Esophagus squamous epithelium (tissue), 5 donors: ENCODE measurements at places on chromosomes 13 and 19.

- DNase-seq: no peak
Observed at GRCh38 chr13:33316890-33317289, 31.3 kb upstream of the STARD13 start.

- DNase-seq: no peak
Observed at GRCh38 chr13:42478531-42479156, 95.3 kb upstream of the TNFSF11 start.

DNA sequence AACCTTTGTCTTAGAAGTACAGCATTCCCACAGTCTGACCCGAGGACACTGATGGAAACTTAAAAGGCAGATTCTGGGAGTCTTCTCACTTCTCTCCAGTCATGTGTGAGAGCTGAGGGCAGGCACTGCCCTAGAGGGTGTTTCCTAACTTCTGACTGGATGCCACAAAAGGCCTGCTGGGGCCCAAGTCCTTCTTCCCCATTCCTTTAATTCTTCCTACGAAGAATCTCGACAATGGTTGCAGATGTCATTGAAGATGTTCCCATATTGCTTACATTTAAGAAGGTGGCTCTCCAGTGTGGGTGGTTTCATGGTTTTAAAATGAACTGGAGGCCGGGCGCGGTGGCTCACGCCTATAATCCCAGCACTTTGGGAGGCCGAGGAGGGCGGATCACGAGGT is 27.4 kb upstream of the ZNF564 start:
- no peak for DNase-seq

- DNase-seq: no peak
Observed at GRCh38 chr13:61728471-61728870, 312.8 kb upstream of the PCDH20 start.

GRCh38 chr13:112067871-112068539 is 1.1 kb downstream of the SOX1 start:
- DNase-seq: no peak

DNA sequence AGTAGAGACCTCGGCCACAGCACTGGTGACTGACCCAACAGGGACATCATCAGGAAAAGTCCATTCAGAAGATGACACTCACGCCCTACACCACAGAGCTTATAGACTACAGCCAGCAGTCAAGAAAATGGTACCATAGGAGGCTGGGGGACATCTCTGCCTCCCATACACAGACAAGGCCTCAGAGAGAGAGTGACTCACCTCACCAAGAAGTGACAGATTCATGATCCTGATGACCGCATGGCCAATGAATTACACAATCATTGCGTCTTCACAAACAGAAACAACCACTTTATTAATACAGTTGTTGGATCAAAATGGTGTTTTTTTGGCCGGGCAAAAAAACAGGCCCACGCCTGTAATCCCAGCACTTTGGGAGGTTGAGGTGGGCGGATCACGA is 260.8 kb upstream of the TSHZ3 start:
- DNase-seq: no peak

DNA sequence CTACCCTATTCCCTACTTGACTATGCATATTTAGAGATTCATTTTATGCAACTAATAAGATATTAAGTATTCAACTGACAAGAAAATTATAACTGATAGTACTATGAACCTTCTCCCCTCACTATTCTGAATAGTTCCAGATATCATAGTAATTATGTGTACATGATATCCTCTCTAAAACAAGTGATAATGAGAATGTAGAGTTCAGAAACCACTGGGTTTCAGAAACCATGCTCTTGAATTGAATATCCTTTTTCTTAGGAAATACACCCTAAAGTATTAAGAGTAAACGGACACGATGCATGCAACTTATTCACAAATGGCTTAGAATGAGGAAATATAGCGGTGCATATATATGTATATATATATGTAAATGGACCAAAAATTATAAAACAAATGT is 160.9 kb downstream of the TBC1D4 start:
- no peak for DNase-seq

GRCh38 chr13:66266348-66266747 is 963.8 kb downstream of the PCDH9 start:
- no peak for DNase-seq

- DNase-seq: no peak
Observed at GRCh38 chr19:14563989-14564651, 7.7 kb downstream of the NDUFB7 start.

DNA sequence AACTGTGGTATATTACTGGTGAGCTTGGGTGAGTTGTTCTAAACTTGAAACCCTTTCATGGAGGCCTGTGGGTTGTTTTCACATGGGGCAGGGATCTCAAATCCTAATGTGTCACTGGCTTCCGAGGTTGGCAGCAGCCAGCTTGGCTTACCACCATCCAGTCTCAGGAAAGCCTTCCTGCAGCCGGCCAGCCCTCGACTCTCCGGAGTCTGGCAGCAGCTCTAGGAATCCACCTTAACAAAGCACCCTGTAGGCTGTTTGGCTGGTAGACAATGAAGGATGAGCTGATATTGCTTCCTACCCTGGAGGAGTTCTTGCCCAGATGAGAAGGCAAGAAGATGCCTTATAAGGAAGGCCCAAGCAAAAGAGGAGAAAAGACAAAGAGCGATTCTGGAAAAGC is 188.3 kb downstream of the KLF12 start:
- no peak for DNase-seq

DNA sequence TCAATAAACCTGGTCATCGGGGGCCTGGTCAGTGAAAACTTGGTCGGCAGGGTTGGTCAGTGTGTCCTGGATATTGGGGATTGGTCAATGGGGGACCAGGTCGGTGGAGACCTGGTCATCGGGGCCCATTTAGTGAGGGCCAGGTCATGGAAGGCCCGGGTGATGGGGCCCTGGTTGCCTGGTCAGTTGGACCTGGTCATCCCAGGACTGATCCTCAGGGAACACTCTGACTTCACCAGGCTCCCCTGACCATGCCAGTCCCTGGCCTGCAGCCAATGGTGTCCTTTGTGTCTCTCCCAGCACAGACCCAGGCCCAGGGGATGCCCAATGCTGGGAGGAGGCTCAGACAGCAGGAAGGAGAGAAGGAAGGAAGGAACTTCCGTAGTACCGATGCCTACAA is 42.1 kb upstream of the TPM4 start:
- no peak for DNase-seq

GRCh38 chr13:71721104-71721503 is 145.9 kb downstream of the DACH1 start:
- DNase-seq: no peak

GRCh38 chr19:1657746-1658145 is 5.3 kb upstream of the TCF3 start:
- DNase-seq: no peak

DNA sequence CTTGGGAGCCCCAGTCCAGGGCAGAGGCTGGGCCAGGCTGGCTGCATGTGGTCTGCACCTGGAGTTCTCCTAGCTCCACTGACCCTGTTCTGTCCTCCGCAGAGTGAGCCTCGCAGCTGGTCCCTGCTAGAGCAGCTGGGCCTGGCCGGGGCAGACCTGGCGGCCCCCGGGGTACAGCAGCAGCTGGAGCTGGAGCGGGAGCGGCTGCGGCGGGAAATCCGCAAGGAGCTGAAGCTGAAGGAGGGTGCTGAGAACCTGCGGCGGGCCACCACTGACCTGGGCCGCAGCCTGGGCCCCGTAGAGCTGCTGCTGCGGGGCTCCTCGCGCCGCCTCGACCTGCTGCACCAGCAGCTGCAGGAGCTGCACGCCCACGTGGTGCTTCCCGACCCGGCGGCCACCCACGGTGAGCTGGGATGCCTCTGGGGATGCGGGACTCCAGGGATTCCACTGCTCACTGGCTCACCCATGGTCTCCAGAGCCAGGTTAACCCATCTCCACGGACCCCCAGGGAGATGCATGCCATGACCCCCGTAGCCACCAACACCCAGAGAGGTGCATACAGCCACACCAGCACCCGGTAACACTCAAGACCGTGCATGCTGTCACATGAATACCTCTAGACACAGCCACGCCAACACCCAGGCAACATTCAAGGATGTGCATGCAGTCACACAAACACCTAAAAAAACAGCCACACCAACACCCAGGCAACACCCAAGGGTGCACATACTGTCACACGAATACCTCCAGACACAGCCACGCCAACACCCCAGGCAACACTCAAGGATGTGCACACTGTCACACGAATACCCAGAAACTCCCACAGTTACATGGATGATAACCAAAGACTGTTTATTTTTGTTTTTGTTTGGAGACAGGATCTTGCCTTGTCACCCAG is 8.2 kb downstream of the PKN1 start:
- no peak for DNase-seq

- no peak for DNase-seq
Observed at GRCh38 chr19:5126498-5127223, 157.7 kb downstream of the KDM4B start.

DNA sequence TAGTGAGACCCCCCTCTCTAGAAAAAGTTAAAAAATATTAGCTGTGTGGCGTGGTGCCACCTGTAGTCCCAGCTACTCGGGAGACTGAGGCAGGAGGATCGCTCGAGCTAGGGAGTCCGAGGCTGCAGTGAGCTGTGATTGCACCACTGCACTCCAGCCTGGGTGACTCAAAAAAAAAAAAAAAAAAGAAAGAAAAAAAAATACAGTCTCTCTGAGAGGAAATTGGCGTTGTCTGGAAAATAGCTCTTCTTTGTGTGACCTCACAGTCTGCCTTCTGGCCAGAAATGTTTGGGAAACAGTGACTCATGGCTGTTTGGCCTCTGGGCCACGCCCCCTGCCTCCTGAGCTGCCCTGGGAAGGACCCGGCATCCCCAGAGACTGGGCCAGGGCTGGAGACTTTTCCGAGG is 10.7 kb downstream of the MARCHF2 start:
- DNase-seq: no peak

GRCh38 chr19:1906985-1907562 is 1.9 kb downstream of the ADAT3 start:
- no peak for DNase-seq

DNA sequence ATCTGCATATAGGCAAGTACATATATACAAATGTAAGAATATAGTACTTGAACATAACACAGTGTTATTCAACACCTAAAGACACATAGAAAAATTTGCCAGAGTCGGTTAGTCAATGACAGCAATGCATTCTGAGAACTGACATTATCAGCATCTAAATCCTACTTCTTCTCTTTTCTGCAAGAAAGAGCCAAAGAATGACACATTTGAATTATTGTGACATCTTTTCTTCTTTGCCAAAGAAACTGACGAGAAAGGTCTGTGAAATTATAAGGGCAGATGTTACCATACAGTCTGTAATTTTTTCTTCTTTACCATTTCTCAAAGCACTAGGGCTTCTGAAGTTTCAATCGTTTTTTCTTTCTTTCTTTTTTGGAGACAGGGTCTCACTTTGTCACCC is 350.9 kb upstream of the NBEA start:
- no peak for DNase-seq

- no peak for DNase-seq
Observed at GRCh38 chr19:47786566-47786965, 8.1 kb downstream of the SELENOW start.

- no peak for DNase-seq
Observed at GRCh38 chr19:54551293-54551692, 22.3 kb upstream of the LILRA2 start.

DNA sequence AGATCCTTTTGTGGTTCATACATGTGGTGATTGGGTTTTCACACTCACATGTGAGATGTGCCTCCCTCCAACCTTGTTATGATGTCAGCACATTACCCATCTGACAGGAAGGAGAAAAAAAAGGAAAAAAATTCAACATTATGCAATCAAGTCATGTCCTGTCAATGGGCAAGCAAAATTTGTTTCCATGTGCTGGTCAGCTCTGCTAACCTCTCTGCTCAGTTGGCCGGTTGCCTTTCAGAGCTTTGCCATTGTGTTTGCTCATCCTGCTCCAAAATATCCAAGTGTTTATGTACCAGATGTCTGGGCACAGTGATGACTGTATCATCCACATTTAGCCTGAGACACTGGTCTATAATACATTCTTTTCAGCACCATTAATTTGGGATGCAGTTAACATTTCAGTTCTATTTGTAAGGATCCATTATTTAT is 27.0 kb upstream of the METTL21C start:
- DNase-seq: no peak

DNA sequence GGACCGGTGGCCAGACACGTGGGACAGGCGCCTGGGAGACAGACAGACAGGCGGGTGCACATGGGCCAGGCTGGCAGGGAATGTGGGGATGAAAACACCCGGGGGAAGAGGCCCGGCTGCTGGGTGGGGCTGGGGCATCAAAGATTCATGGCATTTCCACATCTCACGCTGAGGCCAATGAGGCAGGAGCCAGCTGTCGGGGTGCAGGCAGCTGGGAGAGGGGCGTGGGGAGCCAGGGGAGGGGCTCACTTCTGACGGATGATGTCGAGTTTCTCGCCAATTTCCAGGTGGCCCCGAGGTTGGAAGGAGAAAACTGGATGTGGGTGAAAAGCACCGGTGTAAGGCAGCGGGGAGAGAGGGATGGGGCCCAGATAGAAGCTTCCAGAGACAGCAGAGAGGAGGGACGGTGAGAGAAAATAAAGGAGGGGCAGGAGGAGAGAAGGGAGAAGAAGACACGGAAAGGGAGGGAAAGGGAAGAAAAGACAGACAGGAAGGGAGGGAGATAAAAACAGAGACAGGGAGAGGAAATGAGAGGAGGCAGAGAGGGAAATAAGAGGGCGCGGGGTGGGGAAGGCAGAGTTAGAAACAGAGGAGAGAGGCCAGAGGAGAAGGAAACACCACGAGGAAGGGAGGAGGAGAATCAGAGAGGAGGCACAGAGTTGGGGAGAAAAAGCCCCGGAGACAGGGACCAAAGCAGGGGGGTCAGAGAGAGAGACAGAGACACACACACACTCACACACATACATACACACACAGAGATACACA is 8.0 kb upstream of the CCER2 start:
- DNase-seq: no peak

DNA sequence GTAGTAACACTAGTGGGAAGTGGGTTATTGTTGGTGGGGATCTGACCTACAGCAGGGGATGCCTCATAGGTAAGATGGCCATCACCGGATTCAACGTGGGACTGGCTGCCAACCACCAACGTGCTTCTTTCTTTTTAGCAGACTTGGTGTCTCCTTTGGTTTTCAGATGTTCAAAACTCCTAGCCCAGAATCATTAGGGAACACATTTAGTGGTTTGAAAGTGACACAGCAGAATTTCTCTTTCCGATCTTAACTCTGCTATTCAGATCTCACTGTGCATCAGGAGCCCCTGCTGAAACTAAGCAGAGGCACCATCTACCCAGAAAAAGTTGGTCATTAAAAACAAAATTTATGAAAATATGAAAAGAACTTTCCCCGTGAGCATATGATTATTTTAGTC is 36.7 kb upstream of the PCDH8 start:
- DNase-seq: no peak

- no peak for DNase-seq
Observed at GRCh38 chr19:17294051-17294891, 9.0 kb downstream of the ABHD8 start.

GRCh38 chr13:44169018-44169911 is 204.4 kb upstream of the SERP2 start:
- DNase-seq: no peak

- no peak for DNase-seq
Observed at GRCh38 chr13:110677731-110678545, 28.0 kb downstream of the CARS2 start.
